ENCODE measurements at places on chromosomes 5 and 9.

DNA sequence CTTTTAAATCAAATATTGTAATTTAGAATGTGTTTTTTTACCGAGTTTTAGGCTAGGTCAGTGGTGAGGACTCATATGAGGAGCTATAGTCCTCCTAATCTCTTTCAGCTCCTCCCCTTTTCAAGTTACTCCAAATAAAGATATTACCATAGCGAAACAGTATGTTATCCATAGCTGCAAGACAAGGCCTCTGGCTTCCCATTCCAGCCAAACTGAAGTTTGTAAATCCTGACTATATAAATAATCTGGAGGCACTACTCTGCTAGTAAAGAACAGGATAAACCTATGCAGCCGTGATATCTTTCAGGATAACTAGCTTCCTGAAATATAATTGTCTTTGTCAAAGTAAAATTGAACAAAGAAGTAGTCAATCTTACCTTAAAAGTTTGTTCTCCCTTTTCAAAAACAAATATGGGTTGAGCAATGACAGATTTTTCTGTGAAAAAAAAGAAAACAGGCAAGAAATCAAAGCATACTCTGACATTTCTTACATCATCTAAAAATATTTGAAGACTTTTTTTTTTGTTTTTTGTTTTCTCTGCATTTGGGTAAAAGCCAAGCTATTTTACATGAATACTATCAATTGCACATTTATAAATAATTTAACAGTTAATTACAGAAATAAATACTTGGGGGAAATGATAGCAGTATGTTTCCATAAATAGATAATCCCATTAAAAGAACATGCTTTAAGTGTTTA is 29.3 kb upstream of the NADK2 start:
- DNase-seq: no peak

- peak; percentile 63 for DNase-seq
Measured at GRCh38 chr9:99822109-99822805, 572 bp downstream of the NR4A3 start.

- DNase-seq: no peak
Measured at GRCh38 chr5:159405611-159406031, 75.3 kb upstream of the IL12B start.

DNA sequence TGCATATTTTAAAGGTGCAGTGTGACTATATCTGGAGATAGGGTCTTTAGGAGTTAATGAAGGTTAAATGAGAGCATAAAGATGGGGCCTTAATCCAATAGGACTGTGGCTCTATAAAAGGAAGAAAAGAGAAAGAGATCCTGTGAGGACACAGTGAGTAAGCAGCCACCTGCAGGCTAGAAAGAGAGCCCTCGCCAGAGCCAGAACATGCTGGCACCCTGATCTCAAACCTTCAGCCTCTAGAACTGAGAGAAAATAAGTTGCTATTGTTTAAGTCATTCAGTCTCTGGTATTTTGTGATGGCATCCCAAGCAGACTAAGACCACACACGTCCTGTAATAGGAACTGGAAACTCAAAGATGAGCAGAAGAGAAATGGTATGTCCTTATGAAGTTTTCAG is 41.0 kb downstream of the RNF180 start:
- DNase-seq: no peak

DNA sequence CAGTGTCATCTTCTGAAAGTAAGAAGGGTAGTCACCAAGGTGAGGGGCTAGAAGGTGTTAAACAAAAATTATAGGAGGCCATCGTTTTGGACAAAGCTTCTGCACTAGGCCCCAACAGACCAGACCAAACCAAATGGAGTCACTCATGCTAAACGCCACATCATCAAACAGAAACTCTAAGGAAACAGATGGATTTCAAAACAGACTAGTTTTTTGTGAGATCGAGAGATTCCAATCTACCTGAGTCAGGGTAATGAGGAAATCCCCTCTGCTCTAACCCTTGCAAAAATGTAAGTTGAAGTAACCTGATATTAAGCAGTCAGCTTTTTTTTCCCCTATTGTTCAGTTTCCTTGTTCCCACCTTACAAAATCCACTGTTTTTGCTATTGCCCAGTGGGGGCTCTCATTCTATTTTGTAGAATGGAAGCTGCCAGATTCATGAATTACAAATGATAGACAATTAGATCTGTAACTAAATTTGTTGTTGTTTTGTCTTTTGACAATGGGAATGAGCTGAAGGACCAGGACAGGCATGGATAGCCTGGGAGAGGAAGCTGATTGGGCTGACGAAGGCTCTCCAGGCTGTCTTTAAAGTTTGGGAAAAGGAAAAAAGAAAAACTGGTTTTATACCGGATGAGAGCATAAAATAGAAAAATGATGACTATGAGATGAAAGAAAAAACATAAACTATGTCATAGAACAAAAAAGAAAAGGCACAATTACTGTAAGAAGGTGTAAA is 94.7 kb upstream of the ADAMTSL1 start:
- DNase-seq: no peak

DNA sequence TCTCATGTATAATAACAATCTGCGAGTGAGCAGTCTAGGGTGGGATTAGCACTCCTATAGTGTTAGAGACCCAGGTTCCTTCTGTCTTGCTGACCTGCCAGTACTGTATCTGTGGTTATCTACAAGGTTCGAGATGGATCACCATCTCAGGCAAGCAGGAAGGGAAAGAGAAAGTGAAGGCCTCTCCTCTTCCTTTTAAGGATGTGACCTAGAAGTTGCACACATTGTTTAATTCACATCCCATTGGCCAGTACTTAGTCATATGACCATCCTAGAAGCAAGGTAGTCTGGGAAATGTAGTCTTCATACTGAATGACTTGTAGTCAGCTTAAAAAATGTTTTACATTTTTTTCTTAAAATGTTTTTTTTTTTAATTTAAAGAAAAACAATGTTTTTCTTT is 168.6 kb downstream of the CARTPT start:
- DNase-seq: peak; percentile 89

GRCh38 chr9:101778332-101778731 is 39.9 kb upstream of the GRIN3A start:
- no peak for DNase-seq

- no peak for DNase-seq
Measured at GRCh38 chr5:149924486-149924885, 20.1 kb downstream of the PDE6A start.

- no peak for DNase-seq
Measured at GRCh38 chr5:72509401-72509800, 2.2 kb upstream of the ZNF366 start.

DNA sequence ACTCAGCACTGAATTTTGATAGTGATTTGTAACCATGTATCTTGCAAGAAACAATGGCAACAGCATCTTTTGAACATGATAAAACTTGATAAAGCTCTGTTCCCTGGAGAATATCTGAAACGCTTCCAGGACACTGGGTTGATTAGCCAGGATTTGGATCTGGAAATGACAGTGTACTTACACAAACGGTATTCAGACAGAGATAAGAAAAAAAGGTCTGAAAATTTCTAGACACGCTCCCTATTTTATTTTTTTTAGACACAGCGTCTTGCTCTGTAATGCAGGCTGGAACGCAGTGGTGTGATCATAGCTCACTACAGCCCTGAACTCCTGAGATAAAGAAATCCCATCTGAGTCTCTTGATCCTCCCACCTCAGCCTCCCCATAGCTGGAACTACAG is 109.0 kb downstream of the GNAQ start:
- DNase-seq: peak; percentile 79

DNA sequence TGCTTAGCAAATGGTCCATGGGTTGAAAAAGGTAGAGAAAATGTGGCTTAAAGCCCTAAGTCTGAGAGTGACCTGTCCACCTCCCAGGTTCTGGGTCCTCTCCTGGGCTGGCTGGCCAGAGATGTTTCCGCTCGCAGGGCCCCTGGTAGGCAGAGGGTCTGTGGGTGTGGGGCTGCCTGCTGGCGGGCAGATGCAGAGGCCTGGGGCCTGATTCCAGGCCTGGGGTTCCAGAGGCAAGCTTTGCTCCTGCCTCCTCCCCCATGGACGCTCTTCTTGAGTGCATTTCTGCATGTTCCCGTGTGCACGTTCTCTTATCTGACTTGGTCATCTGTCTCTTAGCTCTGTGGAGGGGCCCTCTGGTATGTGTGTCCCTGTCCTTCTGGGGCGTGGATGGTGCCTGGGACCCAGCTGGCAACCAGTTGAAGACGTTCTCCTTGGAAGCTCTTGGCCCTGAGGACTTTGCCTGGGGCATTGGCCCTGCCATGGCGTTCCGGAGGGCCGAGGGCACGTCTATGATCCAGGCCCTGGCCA is 3.8 kb downstream of the MIGA2 start:
- DNase-seq: no peak

DNA sequence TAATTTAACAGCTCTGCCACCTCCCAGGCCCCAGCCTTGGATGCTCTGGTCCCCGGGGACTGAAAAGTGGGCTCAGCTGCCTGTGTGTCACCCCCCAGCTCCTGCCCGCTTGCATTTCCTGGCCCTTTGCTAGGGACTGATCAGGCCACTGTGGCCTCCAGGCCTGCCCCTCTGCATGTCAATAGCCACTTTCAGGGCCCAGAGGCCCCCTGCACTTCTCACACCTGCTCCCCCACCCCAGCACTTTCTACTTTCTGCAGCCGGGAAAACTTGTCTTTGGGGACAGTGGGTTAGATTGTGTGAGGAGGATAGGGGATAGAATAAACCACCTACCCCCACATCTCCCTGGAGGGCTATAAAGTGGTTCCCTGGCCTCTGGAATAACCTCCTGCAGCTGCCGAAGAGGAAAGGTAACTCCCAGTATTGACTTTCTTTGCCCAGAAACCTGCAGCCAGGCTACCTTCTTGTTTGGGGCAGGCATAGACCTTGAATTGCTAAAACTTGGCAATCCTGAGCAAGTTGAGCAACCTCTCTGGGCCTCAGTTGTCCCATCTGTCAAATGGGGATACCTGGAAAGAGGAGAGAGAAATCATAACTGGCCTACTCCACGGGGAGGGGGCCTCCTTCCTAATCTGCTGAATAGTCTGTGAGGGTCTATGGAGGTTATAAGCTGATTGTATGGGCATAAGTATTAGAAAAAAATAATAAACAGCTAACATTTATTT is 7.8 kb downstream of the AIF1L start:
- no peak for DNase-seq

GRCh38 chr9:87875831-87876545 is 6.7 kb upstream of the SPATA31E1 start:
- no peak for DNase-seq

GRCh38 chr9:109026306-109026705 is 13.0 kb upstream of the CTNNAL1 start:
- DNase-seq: no peak

- no peak for DNase-seq
Measured at GRCh38 chr9:70539001-70539400, 124.5 kb upstream of the KLF9 start.

- DNase-seq: no peak
Measured at GRCh38 chr9:124258607-124259157, 933 bp downstream of the NEK6 start.

- no peak for DNase-seq
Measured at GRCh38 chr5:56273376-56273955, 40.3 kb upstream of the ANKRD55 start.

- DNase-seq: no peak
Measured at GRCh38 chr9:107068581-107068980, 205.6 kb downstream of the ZNF462 start.

DNA sequence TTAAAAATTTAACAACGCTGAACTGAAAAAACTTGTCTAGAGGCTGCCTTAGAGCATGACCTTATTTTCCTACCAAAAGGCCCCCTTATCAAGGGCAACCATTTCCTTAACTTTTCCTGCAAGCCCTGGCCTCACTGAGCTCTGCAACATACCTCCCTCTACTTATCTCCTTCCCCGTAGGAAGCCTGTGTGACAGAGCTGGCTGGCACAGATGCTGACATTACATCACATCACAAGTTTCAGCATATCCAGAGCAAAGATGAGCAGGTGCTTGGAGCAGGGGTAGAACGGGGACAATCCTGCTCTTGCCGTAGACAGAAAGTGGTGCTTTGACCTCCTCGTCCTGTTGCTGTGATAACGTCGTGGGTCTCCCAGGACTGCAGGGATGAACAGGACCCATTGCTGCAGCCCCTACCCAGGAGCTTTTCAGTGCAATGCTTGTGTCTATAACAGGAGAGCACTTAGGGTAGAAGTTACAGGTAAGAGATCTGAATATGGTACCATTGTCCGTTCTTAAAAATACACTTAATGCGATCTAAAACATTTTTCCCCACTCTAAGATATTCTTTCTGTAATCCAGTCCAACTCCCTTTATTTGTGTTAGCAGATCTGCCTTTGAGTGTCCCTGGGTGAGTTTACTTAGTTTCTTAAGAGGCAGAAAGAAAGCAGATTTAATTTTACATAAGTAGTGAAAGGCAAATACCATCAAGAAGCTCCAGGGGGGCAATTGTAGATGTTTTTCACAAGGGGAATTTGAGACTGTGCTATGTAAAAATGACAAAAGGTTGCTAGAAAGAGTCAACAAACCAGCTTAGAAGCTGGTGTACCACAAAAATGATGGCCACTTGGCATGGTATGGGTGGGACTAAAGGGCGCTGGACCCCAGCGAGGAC is 101.9 kb upstream of the EFNA5 start:
- no peak for DNase-seq

DNA sequence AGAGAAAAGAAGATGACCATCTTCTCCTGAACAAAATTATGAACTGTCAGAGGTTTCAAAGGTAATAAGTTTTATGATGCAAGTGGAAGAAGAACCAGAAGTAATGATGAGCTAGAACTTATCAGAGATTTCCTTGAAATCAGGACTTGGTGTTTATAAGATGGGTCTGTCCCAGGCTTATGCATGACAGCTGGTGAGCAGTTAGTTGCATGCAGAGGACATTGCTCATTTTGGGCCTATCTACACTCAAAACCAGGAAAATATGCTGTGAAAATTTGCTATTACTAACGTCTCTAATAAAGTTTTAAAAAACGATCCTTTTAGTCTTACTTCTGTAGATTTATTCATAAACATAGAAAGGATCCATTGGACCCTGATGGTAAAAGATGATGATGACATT is 6.6 kb upstream of the STC2 start:
- peak; percentile 68 for DNase-seq

GRCh38 chr9:116937361-116937760 is 250.3 kb downstream of the TRIM32 start:
- no peak for DNase-seq

DNA sequence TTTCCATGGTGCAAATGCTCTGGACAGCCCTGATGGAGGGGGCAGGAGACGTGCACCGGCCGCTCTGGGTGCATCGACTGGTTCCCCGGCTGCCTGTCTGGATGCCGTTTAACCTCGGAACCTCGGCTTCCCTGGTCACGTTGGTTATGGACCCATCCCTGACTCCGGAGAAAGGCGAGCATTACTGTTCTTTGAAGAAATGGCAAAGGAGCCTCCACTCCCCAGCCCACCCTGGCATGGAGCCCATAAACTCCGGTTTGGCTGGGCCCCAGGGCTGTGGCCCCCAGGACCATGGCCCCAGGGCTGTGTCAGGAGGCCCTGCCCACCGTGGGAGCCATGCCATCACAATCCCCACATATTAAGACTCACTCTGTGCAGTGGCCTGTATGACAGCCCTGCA is 28.9 kb downstream of the DBH start:
- DNase-seq: no peak

Measured in cardiac fibroblast (primary cell).